Gastrocnemius medialis (tissue), 4 donors: ENCODE measurements at places on chromosomes 16 and 17. TPM values are rescaled to one million over a fixed set of nuclear protein-coding genes. Genes with fewer than 3 reads are reported as not detected.

GRCh38 chr17:21042458-21043295, at the start of gene USP22:
TSS of gene USP22 (minus strand) at chr17:21043011. CDS start at chr17:21042835, 176 bp downstream.
- no peak for DNase-seq
- no peaks in the 10 kb centered on the region for H3K36me3 ChIP-seq
- H3K4me3 ChIP-seq: peak within 1 kb of the TSS; percentile 90
- peaks cover 32% of the 10 kb centered on the region for H3K4me1 ChIP-seq
- H3K27ac ChIP-seq: peak within 1 kb of the TSS; percentile 100

GRCh38 chr16:84774810-84775209, 45.0 kb upstream of the CRISPLD2 start:
- peaks cover 73% of the 10 kb centered on the region for H3K36me3 ChIP-seq
- H3K4me1 ChIP-seq: no peaks in the 10 kb centered on the region
- DNase-seq: peak; percentile 76
- H3K27ac ChIP-seq: peak overlapping the region; percentile 82
- no peaks in the 10 kb centered on the region for H3K27me3 ChIP-seq
- peak overlapping the region; percentile 48 for H3K4me3 ChIP-seq

GRCh38 chr17:4189280-4189679, 46.3 kb downstream of the CYB5D2 start:
- no peak for DNase-seq
- no peaks in the 10 kb centered on the region for H3K4me1 ChIP-seq
- no peaks in the 10 kb centered on the region for H3K27me3 ChIP-seq
- H3K36me3 ChIP-seq: peaks cover 69% of the 10 kb centered on the region
- H3K4me3 ChIP-seq: no peak overlapping the region

GRCh38 chr16:75309156-75309555, 57.7 kb upstream of the BCAR1 start:
- DNase-seq: no peak
- H3K36me3 ChIP-seq: no peaks in the 10 kb centered on the region
- H3K4me1 ChIP-seq: peaks cover 24% of the 10 kb centered on the region
- no peaks in the 10 kb centered on the region for H3K27me3 ChIP-seq
- no peak overlapping the region for H3K27ac ChIP-seq
- no peak overlapping the region for H3K4me3 ChIP-seq

- no peaks in the 10 kb centered on the region for H3K36me3 ChIP-seq
- peak overlapping the region; percentile 94 for H3K27ac ChIP-seq
- H3K27me3 ChIP-seq: no peaks in the 10 kb centered on the region
- H3K4me1 ChIP-seq: peaks cover 53% of the 10 kb centered on the region
- H3K4me3 ChIP-seq: peak overlapping the region; percentile 68
These were observed 1.1 kb downstream of the ACSF2 start for GRCh38 chr17:50426814-50427787.

GRCh38 chr16:62700426-62701294, 664.4 kb upstream of the CDH8 start:
- no peak for DNase-seq
- H3K4me3 ChIP-seq: no peak overlapping the region
- no peak overlapping the region for H3K27ac ChIP-seq
- no peaks in the 10 kb centered on the region for H3K27me3 ChIP-seq

DNA sequence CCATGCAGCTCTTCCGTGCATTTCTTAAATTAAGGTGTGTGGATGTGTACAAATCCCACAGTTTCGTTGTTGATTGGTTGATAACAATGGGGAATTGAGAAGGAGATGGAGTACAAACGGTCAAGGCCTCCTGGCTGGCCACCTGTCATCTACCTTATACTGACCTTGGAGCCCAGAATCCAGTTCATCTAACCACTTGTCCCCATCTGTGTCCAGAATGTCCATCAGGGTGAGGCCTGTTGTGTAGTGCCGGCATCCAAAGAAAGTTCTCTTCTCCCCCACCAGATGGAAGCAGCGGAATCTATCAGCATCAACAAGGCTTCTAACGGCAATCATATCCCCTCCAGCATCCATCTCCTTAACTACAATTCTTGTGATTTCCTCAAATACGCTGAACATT, 1.5 kb downstream of the GSDMB start:
- H3K27ac ChIP-seq: no peak overlapping the region
- peaks cover 10% of the 10 kb centered on the region for H3K36me3 ChIP-seq
- H3K4me3 ChIP-seq: no peak overlapping the region
- DNase-seq: no peak
- H3K27me3 ChIP-seq: no peaks in the 10 kb centered on the region

- no peak for DNase-seq
- no peaks in the 10 kb centered on the region for H3K27me3 ChIP-seq
- H3K4me3 ChIP-seq: no peak overlapping the region
- H3K36me3 ChIP-seq: no peaks in the 10 kb centered on the region
- no peaks in the 10 kb centered on the region for H3K4me1 ChIP-seq
These were observed 24.3 kb downstream of the HSD17B2 start for GRCh38 chr16:82059161-82059982.

GRCh38 chr16:50479771-50480170, 68.4 kb upstream of the NKD1 start:
- no peaks in the 10 kb centered on the region for H3K36me3 ChIP-seq
- H3K27me3 ChIP-seq: no peaks in the 10 kb centered on the region
- H3K4me3 ChIP-seq: no peak overlapping the region
- DNase-seq: no peak

GRCh38 chr16:71711789-71712188, 12.7 kb downstream of the PHLPP2 start:
- DNase-seq: no peak
- no peak overlapping the region for H3K4me3 ChIP-seq
- no peak overlapping the region for H3K27ac ChIP-seq
- peaks cover 9% of the 10 kb centered on the region for H3K4me1 ChIP-seq

DNA sequence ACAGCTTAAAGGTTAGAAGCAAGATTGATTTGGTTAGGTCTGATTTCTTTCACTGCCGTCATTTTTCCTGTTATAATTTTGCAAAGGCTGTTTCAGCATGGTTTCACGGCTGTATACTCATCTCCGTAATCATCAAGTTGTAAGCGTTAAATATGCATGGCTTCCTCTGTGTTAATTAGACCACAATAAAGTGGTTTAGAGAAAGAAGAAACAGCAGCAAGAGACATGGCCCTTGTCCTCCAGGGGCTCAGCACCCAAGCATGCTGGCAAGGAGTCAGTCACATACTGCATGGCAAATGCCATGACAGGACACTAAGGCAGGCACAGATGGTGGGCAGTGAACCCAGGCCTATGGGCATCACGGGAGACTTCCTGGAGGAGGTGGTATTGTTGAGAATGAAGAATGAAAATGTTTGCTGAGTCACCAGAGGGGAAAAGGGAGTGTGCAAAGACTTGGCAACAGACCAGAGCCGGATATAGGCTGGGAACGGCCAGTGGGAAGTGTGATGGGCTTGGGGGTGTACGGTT, 61.4 kb upstream of the PLCG2 start:
- H3K36me3 ChIP-seq: no peaks in the 10 kb centered on the region
- no peak overlapping the region for H3K4me3 ChIP-seq
- no peaks in the 10 kb centered on the region for H3K27me3 ChIP-seq
- no peak overlapping the region for H3K27ac ChIP-seq

GRCh38 chr17:82534401-82534812, 14.9 kb downstream of the FOXK2 start:
- H3K27me3 ChIP-seq: no peaks in the 10 kb centered on the region
- no peak for DNase-seq
- H3K27ac ChIP-seq: peak overlapping the region; percentile 83
- H3K36me3 ChIP-seq: no peaks in the 10 kb centered on the region
- no peak overlapping the region for H3K4me3 ChIP-seq

DNA sequence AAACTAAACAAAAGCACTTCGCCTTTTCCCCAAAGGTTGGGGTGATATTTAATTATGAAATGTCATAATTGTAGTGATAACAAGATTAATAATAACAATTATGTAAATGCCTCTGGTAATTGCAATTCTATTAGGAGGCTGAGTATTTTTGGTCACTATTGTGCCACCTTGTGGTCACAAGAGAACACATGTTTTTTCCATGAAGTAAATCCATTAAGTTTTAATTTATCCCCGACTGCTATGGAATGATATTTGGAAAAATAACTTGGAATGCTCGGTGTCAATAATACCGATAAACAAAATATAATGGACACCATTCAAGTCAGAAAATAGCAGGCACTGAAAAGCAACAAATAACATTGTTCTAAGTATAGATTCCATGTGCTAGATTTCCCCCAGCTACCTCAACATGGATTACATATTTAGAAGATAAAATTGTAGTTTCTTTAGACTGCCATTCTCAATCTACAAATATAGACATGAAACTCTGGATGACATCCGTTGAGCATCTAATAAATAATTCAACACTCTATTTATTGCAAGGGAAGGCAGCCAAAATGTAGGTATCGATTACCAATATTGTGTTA, 25.0 kb upstream of the KCNJ2 start:
- H3K36me3 ChIP-seq: no peaks in the 10 kb centered on the region
- no peak overlapping the region for H3K27ac ChIP-seq
- H3K4me3 ChIP-seq: no peak overlapping the region
- no peaks in the 10 kb centered on the region for H3K27me3 ChIP-seq
- no peak for DNase-seq
- peaks cover 7% of the 10 kb centered on the region for H3K4me1 ChIP-seq

- H3K4me3 ChIP-seq: no peak overlapping the region
- H3K36me3 ChIP-seq: peaks cover 44% of the 10 kb centered on the region
- H3K4me1 ChIP-seq: peaks cover 79% of the 10 kb centered on the region
- H3K27me3 ChIP-seq: no peaks in the 10 kb centered on the region
These were observed 7.5 kb downstream of the SEC14L1 start for GRCh38 chr17:77148077-77148939.

TPSAB1 gene
- 3.3 TPM for total RNA-seq

ESRP2 gene
- total RNA-seq: not detected

ZNF385C gene
- total RNA-seq: 0.78 TPM

CD300A gene
- not detected for total RNA-seq

KCNJ18 gene
- not detected for total RNA-seq

MTMR4 gene
- total RNA-seq: 7.9 TPM

PDILT gene
- total RNA-seq: not detected

CCDC57 gene
- 4.0 TPM for total RNA-seq
